ENCODE measurements at places on chromosomes 6 and 20.

DNA sequence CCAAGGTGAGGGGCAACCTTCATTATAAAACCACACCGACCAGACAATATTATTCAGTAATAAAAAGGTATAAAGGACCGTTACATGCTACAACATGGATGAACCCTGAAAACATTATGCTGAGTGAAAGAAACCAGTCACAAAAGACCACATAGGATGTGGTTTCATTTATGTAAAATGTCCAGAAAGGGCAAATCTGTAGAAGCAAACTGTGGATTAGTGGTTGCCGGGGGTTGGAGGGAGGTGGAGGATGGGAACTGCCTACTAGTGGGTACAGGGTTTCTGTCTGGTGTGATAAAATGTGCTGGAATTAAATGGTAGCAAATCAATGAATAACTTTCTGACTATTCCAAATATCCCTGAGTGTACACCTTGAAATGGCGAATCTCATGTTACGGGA is 10.2 kb upstream of the PRND start:
- DNase-seq, result no peak

DNA sequence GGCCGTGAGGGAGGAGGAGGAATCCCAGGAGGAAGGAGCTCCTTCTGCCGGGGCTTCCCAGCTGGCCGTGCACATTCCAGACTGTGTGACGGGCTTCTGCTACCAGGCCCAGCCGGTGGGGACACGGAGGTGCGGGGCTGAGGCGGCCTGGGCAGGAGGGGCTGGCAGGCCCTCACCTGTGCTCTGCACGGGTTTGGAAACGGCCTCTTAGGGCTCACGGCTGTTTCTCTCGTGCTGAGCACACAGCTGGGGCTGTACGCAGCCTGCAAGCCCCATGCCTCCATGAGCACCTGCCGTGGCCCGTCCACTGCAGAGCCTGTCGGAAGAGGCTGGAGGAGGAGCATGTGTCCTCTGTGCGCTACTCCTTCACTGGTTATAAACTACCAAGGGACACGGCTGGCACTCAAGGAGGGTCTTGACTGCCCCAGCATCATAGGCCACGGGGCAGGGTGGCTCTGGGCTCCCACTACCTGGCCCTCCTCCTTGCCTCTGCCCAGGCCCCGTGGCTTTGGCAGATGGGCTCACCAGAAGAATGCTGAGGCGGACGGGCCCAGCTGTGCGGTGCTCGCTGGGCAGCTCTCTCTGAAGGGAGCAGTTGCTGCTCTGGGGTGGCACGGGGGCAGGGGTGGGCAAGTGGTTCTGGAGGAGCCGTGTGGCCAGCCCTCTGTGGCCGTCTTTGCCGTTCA is 15.8 kb downstream of the NPEPL1 start:
- no peak for DNase-seq

DNA sequence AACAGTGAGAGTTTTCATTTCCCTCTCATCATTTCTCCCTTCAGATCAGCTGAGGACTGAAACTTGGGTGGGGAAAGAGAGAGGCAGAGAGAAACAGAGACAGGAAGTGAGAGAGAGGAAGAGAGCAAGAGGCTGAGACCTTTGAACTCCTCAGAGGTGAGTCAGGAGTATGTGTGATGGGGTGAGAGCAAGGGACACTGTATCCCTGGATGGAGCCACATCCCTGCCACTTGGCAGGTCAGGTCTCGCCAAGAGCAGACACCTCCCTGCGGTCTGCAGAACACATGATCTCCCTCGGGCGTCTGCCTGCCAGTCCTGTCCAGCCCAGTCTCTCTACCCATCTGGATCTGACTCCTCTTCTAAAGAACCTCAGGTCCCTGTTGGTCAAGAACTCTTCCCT is 62.7 kb upstream of the SYNDIG1 start:
- no peak for DNase-seq

- DNase-seq, result no peak
Observed at GRCh38 chr6:32149932-32150870, 1.5 kb downstream of the PRRT1 start.

DNA sequence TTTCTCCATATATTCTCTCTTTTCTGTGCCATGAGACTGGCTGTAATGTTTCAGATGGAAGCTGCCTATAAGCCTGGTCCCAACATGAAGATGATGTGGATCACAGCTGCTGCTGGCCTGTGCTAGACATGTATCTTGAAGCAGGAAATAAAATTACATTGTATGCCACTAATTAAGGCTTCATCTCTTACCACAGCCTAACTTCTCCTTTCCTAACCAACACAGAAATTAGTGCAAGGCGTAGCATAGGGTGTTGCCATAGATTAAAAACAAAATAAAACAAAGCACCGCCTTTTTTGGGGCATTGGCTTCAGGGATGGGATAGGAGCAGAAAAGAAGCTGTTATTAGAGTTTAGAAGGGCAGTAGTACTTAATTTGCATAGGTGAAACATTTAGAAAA is 4.7 kb upstream of the SLC17A4 start:
- no peak for DNase-seq

GRCh38 chr20:44776980-44777379 is 31.3 kb downstream of the KCNK15 start:
- DNase-seq, result no peak

DNA sequence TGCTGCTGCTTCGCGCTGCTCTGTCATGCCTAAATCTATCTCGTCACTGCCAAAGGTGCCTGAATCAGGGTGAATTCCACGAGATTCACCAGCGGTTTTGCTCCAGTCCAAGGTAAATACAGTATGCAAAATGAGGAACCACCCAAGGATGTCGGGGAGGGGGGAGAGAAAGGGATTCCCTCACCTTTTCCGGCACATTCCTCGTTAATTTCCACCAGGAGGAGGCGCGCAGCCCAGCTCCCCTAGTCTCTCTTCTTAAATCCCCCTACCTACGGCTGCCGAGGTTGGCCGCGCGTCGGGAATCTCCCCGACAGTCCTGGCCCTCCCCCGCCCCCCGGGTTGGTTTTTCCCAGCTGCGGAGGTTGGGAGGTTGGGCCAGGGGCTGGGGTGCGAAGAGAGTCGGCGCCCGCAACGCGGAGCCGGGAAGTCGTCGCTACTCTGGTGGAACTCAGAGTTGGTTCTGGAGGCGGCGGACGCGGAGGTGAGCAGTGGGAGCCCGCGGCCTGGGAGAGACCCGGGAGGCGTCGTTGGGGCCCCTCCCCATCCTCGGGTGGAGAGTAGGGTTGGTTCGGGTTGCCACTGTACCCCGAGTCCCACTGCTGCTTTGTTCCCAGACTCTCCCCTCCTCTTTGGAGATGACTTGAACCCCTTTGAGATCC is at the start of gene TPBG:
TSS of gene TPBG (plus strand) at position 390 of the 659 bp plus-strand sequence. CDS start 1,145 bp downstream, outside the sequence.
- peak; percentile 39 for DNase-seq

GRCh38 chr6:145633981-145634627 is 101.2 kb downstream of the EPM2A start:
- peak; percentile 52 for DNase-seq

- no peak for DNase-seq
Observed at GRCh38 chr6:75166236-75166635, 39.6 kb downstream of the COL12A1 start.

DNA sequence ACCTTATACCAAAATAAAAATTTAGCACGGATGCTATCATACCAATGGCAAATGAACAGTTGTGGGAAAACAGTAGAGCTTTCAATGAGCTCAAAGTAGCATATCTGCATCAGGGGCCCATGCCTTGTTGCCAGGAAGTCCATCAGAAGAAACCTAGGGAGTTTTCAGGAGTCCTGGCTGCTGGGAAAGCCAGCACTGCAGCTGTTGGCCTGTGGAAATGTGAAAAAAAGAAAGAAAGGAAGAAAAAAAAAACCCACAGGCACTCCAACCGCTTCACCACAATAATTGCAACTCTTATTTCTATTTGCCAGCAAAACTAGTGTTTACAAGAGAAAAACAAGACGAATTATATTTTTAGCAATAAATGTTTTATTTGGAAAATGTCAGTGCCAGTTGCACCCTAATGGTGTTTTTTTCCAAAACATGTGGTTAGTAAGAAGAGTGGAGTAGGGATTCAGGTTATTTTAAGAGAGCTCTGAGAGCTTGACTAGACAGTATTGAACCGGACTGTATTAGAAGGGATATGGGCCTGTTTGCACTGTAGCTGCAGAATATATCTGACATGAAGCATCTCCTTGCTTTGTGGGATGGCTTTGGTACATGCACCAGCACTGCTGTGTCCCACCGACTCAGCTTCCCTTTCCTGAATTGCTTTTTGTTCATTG is 137.3 kb downstream of the CCDC170 start:
- DNase-seq, result no peak

GRCh38 chr20:57793421-57793820 is 83.6 kb upstream of the PMEPA1 start:
- no peak for DNase-seq

DNA sequence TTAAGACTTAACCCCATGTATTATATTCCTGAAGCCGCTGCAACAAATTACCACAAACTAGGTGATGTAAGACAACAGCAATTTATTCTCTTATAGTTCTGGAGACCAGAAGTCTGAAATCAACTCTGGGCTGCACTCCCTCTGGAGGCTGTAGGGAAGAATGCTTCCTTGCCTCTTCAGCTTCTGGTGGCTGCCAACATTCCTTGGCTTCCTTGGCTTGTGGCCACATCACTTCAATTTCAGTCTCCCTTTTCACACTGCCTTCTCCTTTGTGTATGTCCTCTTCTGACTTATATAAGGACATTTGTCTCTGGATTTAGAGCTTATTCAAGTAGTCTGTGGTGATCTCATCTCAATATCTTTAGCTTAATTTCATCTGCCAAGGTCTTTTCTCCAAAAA is 141.6 kb downstream of the DHX35 start:
- DNase-seq, result no peak

GRCh38 chr6:113697632-113698410 is 159.3 kb upstream of the MARCKS start:
- DNase-seq, result no peak

GRCh38 chr20:33313686-33314314 is 30.8 kb downstream of the BPIFB1 start:
- no peak for DNase-seq

- no peak for DNase-seq
Observed at GRCh38 chr6:39153766-39154397, 38.9 kb upstream of the SAYSD1 start.

GRCh38 chr6:136173519-136174507 is 76.3 kb downstream of the MTFR2 start:
- DNase-seq, result no peak

- DNase-seq, result no peak
Observed at GRCh38 chr6:45513843-45514242, 136.1 kb upstream of the SUPT3H start.

GRCh38 chr6:116388924-116389323 is 18.2 kb downstream of the DSE start:
- DNase-seq, result no peak

DNA sequence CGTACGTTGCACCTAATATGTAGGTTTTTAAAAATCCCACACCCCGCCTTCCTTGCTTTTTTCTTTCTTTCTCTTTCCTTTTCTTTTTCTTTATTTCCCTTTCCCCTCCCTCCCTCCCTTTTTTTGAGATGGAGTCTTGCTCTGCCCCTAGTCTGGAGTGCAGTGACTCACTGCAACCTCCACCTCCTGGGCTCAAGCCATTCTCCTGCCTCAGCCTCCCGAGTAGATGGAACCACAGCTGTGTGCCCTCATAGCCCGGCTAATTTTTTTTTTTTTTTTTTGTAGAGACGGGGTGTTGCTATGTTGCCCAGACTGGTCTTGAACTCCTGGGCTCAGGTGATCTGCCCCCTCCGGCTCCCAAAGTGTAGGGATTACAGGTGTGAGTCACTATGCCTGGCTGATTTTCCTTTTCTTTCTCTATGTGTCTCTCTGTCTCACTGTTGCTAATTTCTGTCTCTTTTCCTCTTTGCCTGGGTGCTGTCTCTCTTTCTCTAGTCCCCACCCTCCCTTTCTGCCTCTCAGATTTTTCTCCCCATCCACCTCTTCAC is 61.2 kb downstream of the SRC start:
- no peak for DNase-seq

GRCh38 chr20:20812136-20812535 is 99.7 kb upstream of the RALGAPA2 start:
- DNase-seq, result no peak

DNA sequence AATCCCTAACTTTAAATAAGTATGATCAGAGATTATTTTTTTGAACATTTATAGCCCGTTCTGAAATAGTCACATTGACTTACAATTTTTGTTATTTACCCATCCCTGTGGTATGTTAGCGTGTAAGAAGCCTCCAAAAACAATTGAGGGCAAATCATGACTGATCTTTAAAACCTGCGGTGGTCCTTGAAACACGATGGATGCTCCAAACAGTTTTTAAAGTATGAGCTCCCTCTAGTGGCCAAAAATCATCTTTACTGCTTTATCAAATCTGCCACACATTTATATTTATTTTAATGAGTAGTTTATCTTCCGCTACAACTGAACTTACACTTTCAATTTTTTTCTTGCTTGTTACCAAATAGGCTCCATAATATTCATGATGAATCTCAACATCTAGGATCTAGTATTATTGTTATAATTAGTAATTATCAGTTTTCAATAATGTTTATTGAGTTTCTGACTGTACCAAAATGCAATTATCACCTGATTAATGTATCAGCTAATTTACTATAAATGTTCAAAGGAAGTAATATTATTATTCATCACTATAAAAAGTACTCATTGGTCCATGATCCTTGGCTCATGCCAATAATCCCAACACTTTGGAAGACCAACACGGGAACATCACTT is 52.2 kb downstream of the MARCKS start:
- DNase-seq, result peak; percentile 36

GRCh38 chr6:159766906-159767305 is 5.1 kb downstream of the ACAT2 start:
- DNase-seq, result no peak

DNA sequence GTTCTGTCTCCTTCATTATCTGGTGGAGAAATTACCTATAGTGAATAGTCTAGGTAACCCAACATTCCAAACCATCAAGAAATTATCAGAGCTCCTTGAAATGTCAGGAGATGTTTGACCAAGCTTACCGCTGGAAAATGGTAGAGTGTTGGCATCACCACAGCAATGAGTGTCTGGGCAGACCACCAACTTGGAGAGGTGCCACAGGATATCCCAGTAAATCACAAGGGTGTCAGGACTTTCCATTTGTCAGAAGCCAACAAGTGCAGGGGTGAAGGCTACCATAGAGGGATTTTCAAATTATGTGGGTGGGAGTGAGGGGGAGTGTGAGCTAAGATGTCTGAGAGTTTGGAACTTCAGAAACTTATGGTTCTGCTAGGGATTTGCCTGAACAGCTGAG is 73.2 kb downstream of the VGLL2 start:
- no peak for DNase-seq

DNA sequence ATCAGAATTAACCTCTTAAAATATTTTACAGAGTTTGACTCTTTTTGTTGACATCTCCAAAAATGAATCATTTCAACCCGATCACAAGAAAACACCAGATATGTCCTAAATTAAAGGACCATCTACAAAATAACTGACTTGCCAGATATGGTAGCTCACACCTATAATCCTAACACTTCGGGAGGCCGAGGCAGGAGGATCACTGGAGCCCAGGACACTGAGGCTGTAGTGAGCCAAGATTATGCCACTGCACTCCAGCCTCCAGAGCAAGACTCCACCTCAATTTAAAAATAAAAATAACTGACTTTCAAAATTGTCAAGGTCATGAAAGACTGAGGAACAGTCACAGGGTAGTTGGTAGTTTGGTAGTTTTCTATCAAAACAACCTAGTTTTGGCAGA is 34.9 kb downstream of the DCDC2 start:
- DNase-seq, result no peak

- DNase-seq, result peak; percentile 37
Observed at GRCh38 chr6:31567531-31568370, 4.3 kb upstream of the LTA start.
